ENCODE measurements at places on chromosomes 7 and 10.

GRCh38 chr7:137094-137891, 55.1 kb upstream of the FAM20C start:
- DNase-seq, result no peak

DNA sequence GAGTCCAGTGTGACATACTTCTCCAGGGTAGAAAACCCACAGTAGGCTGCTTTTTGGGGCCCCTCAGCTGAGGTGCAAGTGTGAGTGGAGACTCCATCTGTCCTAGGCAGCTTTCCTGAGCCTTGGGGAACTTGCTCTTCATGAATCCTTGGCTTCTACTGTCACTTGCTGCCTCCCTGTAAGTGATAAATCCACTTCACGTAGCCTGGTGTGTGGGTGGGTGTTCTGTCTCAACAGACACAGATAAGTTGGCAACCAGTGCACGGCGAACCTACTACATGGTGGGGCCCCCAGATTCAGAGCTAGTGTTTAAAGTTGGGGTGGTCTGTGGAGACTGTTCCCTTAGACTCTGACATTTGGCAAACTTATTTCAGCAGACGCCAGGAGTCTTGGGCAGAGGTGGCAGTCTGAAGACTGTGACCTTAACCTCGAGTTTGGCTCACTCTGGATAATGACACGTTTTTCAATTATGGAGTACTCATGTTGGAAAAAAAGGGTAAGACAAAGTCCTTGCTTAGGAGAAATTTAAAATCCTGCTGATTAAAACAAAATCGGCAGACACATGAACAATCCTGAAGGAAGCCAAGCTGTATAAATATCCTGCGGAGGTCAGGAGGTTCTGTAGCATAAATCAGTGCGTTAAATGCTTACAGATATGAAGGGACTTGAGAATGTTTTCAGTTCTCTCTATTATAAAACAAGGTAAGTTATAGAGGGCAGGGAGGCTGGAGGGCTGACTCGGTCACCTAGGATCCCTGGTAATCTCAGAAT, 376.9 kb downstream of the PHTF2 start:
- DNase-seq, result peak; percentile 32

- no peak for DNase-seq
These were observed 10.7 kb upstream of the SPAG6 start for GRCh38 chr10:22334414-22335172.

DNA sequence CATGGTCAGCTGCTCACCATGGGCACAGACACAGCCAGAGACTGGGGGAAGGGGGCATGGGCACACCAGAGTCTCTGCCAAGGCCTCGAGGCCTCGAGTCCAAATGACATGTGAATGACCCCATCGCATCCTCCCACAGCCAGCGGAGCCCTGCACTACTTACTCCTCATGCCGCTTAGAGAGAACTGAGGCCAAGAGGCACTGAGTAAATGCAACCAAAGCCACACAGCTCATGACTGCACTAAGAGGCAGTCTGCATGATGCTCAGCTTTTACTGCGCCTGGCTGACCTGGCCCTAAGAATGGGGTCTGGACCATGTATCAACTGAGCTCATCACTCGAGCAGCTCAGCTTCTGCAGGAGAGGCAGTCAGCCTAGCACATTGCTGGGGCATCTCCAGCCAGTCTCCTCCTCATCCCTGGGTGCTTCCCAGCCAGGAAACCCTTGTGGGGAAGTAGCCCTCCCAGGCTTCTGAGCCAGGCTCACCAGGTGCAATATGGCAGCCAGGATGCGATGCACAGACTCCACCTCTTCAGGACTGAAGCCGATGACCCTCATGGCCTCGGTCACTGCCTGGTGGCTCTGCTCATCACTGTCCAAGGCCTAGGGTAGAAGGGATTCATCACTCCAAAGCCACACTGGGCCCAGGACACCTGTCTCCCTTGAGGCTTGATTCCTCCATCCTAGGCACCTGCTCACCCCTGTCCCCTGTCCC, 7.5 kb downstream of the MYO1G start:
- DNase-seq, result no peak

DNA sequence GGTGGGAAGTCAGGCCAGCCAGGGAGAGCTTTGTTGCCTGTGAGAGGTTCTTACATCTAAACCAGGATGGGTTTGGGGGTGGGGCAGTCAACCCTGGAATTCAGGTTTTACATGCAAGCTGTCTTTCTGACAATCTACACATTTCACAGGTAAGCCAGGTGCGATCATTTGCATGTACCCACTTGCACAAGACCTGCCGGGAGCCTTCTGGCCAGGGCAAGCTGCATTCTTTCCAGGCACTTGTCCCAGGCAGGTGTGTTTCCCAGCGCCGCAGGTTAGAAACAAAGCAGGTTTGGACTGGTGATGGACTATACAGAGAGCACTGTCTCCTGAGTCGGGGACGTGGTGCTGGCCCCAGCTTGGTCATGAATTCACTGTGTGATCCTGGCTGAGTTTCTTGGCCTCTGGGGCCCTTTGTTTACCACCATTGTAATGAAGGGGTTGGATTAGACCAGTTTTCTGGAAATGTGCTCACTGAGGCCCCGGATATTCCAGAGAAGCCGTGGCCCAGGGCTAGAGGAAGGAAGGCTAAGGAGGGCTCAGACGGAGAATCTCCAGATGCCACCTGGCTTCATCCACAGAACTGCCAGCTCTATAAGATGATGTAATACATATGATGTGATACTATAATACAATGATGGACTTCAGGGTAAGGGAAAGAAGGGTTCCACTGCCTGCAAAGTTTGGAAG, 205.2 kb upstream of the SVIL start:
- no peak for DNase-seq

DNA sequence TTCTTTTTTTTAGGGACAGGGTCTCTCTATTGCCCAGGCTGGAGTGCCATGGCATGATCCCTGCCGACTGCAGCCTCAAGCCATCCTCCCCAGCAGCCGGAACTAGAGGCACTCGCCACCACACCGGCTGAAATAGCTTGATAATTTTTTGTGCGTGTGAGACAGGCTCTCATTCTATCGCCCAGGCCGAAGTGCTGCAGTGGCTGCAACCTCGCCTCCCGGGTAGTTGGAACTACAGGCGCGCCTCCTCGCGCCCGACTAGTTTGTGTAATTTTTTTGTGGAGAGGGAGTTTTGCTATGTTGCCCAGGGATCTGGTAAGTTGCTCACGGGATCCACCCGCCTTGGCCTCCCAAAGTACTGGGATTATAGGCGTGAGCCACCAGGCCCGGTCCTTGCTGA, 1.9 kb downstream of the BUD23 start:
- DNase-seq, result no peak

GRCh38 chr7:1368682-1369571, 90.3 kb downstream of the MICALL2 start:
- no peak for DNase-seq

DNA sequence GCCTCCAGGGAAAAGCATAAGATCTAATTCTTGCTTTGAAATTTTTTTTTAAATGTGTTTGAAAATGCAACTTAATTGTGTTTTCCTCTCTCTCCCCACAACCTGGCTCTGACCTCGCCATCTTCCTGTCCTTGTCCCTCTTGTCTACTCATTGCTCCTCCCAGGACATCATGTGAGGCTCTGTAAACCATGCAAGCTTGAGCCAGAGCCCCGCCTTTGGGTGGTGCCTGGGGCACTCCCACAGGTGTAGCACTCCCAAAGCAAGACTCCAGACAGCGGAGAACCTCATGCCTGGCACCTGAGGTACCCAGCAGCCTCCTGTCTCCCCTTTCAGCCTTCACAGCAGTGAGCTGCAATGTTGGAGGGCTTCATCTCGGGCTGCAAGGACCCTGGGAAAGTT, 9.8 kb upstream of the CDHR1 start:
- DNase-seq, result no peak

- DNase-seq, result no peak
These were observed 639.4 kb downstream of the CALN1 start for GRCh38 chr7:71772779-71773178.

- DNase-seq, result no peak
These were observed 134.8 kb downstream of the PHTF2 start for GRCh38 chr7:77933394-77933793.

- DNase-seq, result no peak
These were observed 138.9 kb upstream of the KLF14 start for GRCh38 chr7:130872756-130873448.

- DNase-seq, result no peak
These were observed 3.2 kb upstream of the FAM241B start for GRCh38 chr10:69626826-69627225.

DNA sequence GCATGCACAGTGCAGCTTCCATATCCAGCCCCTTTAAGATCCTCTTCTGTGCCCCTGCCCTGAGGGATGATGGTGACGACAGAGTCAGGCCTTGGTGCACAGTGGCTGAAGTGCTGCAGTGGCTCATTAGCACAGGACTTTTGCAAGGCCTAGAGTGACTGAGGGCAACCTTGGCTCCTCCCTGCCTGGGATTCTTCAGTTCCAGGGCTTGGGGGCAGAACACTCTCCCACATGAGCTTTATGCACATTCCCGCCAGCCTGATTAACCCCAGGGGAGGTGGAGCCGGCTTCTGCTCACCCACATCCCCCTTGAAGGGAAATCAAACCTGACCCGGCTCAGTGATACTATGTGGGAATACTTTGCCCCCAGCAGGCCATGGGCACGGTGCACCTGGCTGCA, 253.4 kb downstream of the GALNT17 start:
- no peak for DNase-seq

DNA sequence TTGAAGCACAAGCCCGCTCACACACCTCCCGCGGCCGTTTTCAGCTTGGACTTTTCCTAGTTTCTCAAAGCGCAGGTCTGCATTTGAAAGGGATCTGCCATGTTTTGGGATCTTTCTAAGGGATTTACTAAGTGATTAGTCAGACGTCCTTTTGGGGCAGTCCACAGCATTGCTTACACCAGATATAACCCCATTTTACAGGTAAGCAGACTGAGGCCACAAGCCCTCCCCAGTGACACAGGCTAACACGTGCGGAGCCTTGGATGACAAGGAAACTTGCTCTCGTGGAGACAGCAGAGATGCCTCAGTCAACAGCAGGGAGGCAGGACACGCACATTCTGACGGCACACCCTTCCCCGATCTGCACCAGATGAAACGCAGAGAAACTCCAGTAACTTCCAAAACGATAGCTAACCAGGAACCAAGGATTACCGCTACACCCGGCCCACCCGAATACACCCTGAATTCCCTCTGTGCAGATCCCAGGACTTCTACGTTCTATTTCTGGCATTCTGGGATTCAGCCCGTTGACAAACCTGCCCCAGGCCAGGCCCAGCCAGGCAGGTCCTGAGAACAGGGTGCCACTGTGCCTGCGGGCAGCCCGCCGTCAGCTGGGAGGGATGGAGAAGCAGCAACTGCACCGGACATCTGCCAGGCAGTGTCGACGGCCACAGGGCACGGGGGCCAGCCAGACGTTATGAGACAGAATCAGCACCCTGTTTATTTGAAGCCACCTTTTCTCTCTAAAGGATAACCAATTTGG, 27.9 kb downstream of the FOXL3 start:
- DNase-seq, result no peak

DNA sequence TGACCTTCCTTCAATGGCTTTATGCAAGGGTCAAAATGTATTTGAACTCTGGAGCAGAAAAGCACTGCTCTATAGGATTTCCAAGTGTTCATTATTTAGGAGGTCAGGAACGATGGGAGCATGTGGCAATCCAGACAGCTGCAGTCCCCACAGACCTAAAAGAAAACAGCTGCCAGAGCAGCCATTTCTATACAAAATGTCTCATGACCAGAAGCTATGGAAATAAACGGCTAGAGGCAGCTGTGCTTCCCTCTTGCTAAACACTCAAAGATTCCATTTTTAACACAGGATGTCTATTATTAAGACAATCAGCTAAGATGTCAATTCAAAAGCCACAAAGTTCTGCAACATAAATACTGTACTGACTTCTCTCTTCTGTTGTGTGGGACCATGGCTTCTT, 879.1 kb upstream of the C7orf33 start:
- DNase-seq, result no peak

GRCh38 chr7:96778263-96778662, 68.6 kb upstream of the SEM1 start:
- no peak for DNase-seq

GRCh38 chr10:4661511-4662255, 164.3 kb upstream of the AKR1E2 start:
- DNase-seq, result no peak

DNA sequence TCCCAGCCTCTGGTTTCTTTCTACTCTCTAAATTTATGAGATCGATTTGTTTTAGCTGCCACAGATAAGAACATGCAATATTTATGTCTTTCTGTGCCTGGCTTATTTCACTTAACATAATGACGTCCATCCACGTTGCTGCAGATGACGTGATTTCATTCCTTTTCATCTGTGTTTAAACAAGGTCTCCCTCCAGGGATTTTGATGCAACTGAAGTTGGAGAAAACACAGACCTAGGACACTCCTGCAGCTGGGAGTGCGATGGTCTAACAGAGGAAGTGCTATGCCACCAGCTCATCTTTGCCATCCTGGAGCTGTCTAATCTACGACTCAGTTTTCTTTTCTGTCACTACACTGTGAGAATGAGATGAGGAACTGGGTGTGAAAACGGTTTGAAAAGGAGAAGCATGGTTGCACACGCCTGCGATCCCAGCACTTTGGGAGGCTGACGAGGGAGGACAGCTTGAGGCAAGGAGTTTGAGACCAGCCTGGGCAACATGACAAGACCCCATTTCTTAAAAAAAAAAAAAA, 1.5 kb upstream of the KCTD7 start:
- peak; percentile 45 for DNase-seq

GRCh38 chr7:73366127-73366526, 38.2 kb downstream of the FKBP6 start:
- DNase-seq, result no peak

- peak; percentile 45 for DNase-seq
These were observed 84.0 kb downstream of the ANLN start for GRCh38 chr7:36473454-36474282.

DNA sequence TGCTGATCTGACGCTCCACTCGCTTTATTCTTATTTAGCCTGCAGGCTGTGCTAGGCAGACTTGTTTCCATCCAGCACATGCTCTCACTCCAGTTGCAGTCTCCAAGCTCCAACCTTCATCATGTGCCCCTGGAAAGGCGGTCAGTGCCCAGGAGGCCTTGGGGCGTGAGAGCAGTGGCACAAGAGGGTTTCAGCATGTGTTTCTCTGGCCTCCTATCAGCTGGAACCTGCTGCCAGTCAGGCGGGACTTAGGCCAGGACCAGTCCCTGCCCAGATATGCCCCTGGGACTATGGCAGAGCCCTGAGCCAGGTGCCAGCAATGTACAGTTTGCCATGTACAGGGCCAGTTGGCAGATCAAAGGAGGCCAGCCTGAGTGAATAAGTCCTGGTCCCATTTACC, 330.2 kb upstream of the FZD1 start:
- DNase-seq, result no peak

All from Ammon's horn (tissue), 1 donor.